Non-pigmented ciliary epithelial cell (primary cell): ENCODE measurements at places on chromosomes 6 and 20.

DNA sequence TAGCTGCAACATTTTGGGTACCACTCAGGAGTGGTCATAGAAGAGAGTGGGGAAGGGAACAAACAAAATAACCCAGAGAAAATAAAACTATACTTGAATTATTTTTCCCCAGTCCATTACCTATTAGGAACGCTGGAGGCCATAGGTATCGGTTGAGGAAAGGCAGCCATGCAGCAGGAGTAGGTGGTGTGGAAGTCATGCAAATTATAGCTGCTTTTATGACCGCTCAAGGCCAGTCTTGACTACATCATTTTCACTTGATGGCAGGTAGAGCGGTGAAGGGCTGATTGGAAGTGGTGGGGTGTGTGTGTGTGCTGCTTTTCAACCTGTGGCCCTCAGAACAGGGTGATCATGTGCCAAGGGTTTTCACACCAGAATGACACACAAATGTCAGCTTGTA lies 36.5 kb upstream of the KIF13A start:
- DNase-seq = no peak

- DNase-seq = no peak
Observed at GRCh38 chr6:144008120-144008811, at the start of gene PLAGL1. PLAGL1 (minus strand) TSS chr6:144008259; CDS start chr6:143948136, 60,123 bp downstream.

- no peak for DNase-seq
Observed at GRCh38 chr20:63574156-63574828, at the start of gene HELZ2. HELZ2 (minus strand) TSS chr20:63574239; CDS start chr20:63572385, 1,854 bp downstream.

- no peak for DNase-seq
Observed at GRCh38 chr6:54267798-54268197, 40.4 kb upstream of the TINAG start.

- no peak for DNase-seq
Observed at GRCh38 chr6:1629316-1629715, 19.6 kb downstream of the FOXC1 start.

GRCh38 chr6:54847799-54848597 lies 1.4 kb downstream of the FAM83B start:
- DNase-seq = peak; percentile 1

DNA sequence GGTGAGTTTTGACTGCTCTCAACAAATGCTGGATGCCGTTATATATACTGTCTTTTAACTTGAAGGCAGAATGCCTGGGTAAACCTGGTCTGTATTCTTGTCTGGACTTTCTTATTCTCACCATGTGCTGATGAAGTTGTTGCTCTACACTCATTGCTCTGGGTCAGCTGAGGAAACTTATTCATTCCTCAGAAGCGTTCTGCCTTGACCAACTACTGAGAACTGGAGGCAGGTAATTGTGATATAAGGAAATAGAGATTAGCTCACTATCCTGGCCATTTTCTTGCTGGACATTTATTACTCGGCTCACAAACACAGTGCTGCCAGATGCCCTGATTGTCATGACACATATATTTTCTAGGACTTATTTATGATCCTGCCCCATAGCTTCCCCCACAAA lies 103.6 kb downstream of the DNAH8 start:
- DNase-seq = no peak

DNA sequence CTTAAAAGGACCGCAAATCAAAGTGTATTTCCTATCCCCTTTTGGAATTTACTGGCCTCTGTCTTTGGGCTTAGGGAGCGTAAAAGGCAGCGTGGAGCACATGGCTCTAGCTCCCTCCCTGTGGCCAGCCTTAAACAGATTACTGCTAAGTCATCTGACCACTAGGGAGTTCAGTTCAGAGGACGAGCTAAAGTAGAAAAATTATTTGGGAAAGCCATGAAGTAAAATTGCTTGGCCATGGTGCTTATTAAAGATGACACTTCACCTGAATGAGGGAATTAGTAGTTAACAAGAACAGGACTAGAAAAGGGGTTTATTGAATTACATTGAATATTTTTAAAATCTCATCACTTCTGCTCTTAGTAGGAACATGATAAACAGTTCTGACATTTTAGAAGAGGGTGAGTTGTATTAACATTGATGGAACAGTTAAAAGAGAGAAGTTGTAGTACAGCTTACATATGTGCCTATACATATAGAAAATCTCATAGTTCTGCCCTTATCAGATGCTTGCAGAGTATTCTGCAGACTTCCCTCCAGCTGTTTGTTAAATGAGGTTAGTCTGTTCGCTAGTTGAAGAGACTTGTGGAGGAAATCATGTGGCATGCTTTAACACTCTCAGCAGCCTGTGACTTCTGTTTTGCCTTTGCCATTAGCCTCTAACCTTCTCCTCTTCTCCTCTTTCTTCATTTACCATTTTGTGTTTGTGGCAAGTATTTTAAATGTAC lies 31.2 kb upstream of the MAPK13 start:
- no peak for DNase-seq

DNA sequence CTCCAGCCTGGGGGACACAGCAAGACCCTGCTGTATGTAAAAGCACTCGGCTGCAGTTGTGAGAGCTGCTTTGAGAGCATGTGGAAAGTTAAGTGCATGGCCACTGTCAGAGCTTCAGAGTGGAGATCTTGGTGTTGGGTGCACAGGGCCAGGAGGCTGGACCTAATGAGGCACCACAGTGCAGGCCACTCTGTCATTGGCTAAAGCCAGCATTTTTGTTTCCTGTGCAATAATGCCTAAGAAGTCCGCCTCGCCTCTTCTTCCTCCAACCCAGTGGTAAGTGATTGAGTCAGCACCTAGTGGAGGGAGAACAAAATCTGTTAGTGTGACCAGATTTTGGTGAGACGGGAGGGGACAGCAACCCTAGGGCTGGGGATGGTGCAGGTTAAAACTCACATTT lies 60.6 kb downstream of the SSR1 start:
- no peak for DNase-seq

- DNase-seq = no peak
Observed at GRCh38 chr6:3665608-3666007, 85.9 kb downstream of the PXDC1 start.

DNA sequence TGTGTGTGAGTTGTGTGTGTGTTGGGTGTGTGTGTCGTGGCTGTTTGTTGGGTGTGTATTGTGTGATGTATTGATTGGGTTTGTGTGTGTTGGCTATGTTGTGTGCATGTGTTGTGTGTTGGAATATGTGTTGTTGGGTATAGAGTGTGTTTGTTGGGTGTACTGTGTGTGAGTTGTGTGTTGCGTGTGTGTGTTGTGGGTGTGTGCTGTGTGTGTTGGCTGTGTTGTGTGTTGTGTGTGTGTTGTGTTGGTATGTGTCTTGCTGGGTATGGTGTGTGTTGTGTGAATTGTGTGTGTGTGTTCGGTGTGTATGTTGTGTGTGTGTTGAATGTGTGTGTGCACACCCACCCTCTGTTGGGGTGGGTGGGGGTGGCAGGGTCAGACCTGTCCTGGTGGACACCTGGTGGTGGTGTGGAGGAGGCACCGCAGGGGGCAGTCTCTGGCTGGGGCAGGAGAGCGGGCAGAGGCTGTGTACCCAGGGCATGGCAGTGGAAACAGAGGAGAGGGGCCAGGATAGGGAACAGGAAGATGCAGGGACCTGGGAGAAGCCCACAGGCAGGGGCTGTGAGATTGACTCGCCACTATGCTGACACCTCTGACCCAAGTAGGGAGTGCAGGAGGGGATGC lies 25.5 kb upstream of the PXDC1 start:
- no peak for DNase-seq

DNA sequence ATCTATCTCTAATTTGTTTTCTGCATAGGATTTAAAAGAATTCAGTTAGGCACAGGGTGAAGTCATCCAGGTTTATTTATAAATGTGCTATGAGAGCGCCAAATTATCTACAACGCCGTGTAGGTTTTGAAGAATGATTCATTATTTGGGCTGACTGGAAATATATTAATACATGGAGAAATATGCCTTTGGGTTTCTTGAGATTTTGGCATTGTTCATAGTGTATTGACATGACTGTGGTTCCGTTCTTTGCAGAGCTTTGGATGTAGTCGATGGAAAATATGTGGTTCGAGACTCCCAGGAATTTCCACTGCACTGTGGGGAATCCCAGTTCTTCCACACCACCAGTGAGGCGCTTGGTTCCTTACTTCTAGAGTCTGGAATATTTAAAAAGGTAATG lies 90.9 kb downstream of the CRYBG1 start:
- peak; percentile 43 for DNase-seq

- peak; percentile 90 for DNase-seq
Observed at GRCh38 chr6:149235130-149235561, 82.4 kb upstream of the TAB2 start.

GRCh38 chr6:139643986-139644385 lies 269.5 kb upstream of the CITED2 start:
- no peak for DNase-seq

GRCh38 chr6:113871975-113872374 lies 14.8 kb downstream of the MARCKS start:
- DNase-seq = no peak

GRCh38 chr6:15259766-15260098 lies 13.9 kb downstream of the JARID2 start:
- no peak for DNase-seq

DNA sequence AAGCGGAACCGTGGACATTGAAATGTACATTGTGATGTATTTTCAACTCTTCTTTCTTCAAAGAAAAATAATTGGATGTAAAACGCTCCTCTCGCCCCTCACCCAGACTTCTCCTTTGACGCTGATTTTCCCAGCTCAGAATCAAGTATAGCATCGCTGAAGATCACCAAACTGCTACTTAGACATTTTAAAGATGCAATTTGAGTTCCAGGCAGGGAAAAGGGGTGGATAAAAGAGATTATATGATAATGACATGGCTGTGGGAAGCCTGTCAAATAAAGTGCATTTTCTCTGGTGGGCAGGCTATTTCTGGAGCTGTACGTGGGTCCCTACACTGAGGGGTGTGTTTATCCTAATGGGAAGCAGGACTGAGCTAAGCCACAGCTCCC lies 240.4 kb downstream of the CDC5L start:
- DNase-seq = no peak

DNA sequence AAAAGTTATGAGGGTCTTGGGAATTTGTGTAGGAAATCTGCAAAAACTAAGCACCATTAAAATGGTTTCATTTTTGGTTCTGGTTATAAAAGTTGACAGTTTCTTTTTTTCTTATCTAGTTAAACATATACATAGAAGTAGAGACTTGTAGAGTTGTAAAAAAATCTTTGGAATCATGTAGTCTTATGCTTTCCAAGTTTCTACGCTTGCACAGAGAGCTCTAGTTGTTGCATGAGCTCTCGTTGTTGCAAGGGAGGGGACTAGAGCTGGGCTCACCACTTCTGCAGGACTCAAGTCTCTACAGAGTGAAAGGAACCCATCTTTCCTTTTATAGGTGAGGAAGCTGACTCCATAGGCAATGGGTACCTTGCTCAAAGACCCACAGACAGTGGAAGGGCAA lies 21.6 kb upstream of the CCN2 start:
- DNase-seq = no peak

DNA sequence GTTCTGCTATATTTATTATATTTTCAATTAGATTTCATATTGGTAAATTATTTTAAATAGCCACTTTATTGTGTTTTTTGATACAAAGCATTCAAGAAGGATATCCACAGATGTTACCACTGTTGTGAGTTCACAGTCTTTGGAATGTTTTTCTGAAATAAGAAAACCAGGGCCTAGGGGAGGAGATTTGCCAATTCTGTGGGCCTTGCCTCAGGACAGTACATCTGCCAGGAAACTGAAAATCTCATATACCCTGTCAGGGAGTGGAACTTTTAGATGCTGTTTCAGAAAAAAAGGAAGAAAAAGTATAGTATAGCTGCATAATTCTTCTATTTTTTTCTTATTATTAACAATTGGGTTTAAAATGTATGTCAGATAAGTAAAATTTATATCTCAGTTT lies 995.9 kb upstream of the ADGRB3 start:
- no peak for DNase-seq

- peak; percentile 90 for DNase-seq
Observed at GRCh38 chr6:141483598-141484061, 649.1 kb upstream of the GJE1 start.

- DNase-seq = peak; percentile 41
Observed at GRCh38 chr6:68718385-68719073, 83.4 kb downstream of the ADGRB3 start.

DNA sequence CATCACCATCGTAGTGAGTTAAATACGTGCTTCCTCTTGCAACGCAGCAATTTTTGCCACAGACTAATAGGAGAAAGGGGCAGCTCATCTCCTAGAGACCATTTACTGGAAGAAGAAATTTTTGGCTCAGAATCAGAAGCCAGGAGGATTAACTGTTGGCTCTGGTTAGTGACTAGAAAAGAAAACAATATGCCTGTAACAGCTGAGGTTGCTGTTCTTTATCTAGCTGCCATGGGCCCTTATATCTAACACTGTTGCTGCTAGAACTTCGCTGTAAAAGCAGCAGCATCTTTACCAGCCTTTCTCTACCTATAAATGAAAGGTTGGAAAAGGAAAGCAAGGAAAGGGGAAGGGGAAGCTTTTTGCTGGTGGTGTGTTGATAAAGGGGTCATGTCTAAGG lies 65.9 kb downstream of the FAM135A start:
- peak; percentile 22 for DNase-seq

- no peak for DNase-seq
Observed at GRCh38 chr20:532530-532929, 11.1 kb downstream of the CSNK2A1 start.

DNA sequence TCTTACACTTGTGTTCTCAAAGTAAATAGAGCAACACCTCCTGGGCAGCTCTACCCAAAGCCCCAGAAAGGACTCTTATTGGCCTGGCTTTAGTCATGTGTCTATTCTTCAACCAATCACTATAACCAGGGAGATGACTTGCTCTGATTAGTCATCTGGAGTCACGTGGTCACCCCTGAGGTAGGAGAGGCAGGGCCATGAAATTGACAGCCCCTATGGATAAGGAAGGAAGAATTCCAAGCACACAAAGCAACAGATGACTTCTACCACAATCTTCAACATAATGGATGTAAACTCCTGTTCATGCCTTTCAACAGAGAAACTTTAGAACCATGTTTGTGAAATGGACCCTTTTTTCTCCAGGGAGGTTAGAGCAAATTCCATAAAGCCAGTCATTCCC lies 24.6 kb upstream of the EYA2 start:
- DNase-seq = no peak

DNA sequence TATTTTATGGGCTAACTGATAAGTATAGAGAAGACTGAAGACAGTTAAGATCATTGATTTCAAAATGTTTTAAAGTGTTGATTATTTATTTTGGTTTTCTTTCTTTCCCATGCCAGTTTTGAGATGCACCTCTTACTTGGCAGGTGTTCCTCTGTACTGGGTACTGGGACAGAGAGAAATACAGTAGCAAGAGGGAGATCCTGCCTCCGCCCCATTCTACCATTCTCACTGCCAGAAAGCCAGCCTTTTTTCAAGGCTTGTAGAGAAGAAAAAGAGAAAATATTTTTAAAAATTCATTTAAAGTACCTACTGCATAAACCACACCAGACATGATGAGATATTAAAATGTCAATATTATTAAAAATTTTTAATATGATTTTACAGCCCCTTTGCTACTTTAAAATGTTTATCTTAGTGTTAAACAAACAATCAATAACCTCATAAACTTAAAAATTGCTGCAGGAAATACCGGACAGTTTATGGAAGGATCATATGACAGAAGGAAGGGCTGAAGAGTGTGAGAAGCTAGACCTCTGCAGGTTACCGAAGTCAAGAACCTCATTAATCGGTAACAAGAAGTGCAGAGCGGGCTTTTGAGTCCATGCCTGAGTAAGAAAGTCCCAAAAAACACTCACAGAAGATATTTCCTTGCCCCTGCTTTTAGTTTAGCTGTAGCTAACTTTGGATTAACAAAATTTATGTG lies 117.8 kb upstream of the ESR1 start:
- DNase-seq = no peak
